Ovary (tissue), 10 donors: ENCODE measurements at places on chromosomes 3 and 15. TPM values are rescaled to one million over a fixed set of nuclear protein-coding genes. Genes with fewer than 3 reads are reported as not detected.
A peak's percentile ranks its signal among the peaks of the same experiment; 100 is the strongest.

DNA sequence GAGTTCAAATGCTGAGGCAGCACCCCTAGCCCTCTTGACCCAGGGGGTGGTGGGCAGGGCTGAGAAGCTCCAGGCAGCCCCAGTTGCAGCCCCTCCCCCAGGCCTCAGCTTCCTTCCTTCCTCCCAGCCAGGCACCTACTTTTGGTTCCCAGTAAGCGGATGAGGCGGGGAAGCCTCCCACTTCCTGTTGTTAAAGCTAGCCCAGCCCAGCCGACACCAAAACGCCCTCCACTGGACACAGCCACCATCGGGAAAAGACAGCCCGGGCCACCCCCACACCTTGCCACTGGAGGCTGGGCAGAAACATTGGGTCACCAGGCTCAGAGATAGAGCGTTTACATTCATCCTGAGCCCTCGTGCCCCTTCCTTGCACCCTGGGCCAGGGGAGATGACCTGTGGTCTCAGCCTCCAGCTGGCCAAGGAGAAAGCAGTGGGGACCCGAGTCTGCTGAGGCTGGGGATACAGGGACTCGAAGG, 3.5 kb downstream of the DUSP7 start:
- H3K36me3 ChIP-seq, result no peaks in the 10 kb centered on the region
- peak overlapping the region; percentile 37 for H3K27ac ChIP-seq
- peak; percentile 79 for DNase-seq

- H3K27ac ChIP-seq, result no peak overlapping the region
- DNase-seq, result no peak
- no peak overlapping the region for H3K4me3 ChIP-seq
- no peaks in the 10 kb centered on the region for H3K4me1 ChIP-seq
- no peaks in the 10 kb centered on the region for H3K36me3 ChIP-seq
- H3K27me3 ChIP-seq, result no peaks in the 10 kb centered on the region
Measured at GRCh38 chr15:92377083-92377789, 16.4 kb upstream of the ST8SIA2 start.

DNA sequence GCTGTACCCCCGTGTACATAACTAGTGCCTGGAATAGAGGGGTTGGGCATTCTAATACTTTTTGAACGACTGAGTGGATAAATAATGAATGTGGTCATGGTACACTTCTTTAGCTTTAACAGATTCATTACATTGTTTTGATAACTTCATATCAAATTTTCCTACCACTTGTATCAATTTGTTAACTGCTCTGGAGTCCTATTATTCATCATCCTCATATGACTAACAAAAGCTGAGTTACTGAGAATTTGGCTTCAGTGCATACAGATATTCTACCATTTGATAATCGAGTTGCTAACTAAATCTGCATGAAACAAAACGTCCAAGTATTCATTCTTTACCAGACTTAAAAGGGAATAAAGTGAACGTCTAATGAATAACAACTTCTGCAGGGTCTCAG, 31.7 kb downstream of the FRMD5 start:
- DNase-seq, result no peak
- no peaks in the 10 kb centered on the region for H3K27me3 ChIP-seq
- no peaks in the 10 kb centered on the region for H3K36me3 ChIP-seq
- H3K4me1 ChIP-seq, result no peaks in the 10 kb centered on the region
- H3K27ac ChIP-seq, result no peak overlapping the region

- H3K27ac ChIP-seq, result no peak overlapping the region
- no peak overlapping the region for H3K4me3 ChIP-seq
- peaks cover 15% of the 10 kb centered on the region for H3K4me1 ChIP-seq
- no peak for DNase-seq
- no peaks in the 10 kb centered on the region for H3K27me3 ChIP-seq
Measured at GRCh38 chr15:80527961-80528360, 123.8 kb downstream of the ARNT2 start.

- H3K27ac ChIP-seq, result peak overlapping the region; percentile 49
- H3K4me1 ChIP-seq, result peaks cover 9% of the 10 kb centered on the region
- DNase-seq, result no peak
- H3K36me3 ChIP-seq, result no peaks in the 10 kb centered on the region
- H3K4me3 ChIP-seq, result no peak overlapping the region
- H3K27me3 ChIP-seq, result no peaks in the 10 kb centered on the region
Measured at GRCh38 chr3:192833177-192833890, 84.3 kb downstream of the MB21D2 start.

DNA sequence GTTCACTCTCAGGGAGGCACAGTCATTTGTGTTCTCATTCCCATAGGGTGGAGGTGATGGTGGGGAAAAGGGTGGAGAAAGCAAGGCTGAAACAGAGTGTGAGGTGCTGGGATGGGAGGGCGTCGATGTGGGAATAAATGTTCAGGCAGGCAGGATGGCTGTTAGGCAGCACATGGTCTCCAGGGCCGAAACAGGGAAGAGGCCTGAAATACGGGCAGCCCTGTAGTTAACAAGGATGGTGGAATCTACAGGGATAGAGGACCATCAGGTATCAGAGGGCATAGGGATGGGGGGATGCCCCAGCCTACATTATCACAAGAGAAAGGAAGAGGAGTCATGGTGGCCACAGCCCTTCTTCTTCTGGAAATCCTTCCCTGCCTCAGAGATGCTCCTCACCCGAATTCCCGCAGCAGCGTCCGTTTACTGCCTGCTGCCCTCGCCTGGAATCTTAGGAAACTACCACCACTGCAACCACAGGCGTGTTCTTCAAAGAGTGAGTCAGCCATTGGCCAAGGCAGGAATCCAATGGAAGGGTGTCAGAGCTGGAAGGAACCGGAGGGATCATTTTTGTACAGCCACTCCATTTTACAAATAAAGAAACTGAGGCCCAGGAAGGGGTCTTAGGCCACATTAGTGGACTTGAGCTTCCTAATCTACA, 49.7 kb upstream of the POMGNT2 start:
- no peaks in the 10 kb centered on the region for H3K27me3 ChIP-seq
- H3K27ac ChIP-seq, result no peak overlapping the region
- peaks cover 13% of the 10 kb centered on the region for H3K4me1 ChIP-seq
- no peaks in the 10 kb centered on the region for H3K36me3 ChIP-seq
- peak; percentile 80 for DNase-seq
- no peak overlapping the region for H3K4me3 ChIP-seq

DNA sequence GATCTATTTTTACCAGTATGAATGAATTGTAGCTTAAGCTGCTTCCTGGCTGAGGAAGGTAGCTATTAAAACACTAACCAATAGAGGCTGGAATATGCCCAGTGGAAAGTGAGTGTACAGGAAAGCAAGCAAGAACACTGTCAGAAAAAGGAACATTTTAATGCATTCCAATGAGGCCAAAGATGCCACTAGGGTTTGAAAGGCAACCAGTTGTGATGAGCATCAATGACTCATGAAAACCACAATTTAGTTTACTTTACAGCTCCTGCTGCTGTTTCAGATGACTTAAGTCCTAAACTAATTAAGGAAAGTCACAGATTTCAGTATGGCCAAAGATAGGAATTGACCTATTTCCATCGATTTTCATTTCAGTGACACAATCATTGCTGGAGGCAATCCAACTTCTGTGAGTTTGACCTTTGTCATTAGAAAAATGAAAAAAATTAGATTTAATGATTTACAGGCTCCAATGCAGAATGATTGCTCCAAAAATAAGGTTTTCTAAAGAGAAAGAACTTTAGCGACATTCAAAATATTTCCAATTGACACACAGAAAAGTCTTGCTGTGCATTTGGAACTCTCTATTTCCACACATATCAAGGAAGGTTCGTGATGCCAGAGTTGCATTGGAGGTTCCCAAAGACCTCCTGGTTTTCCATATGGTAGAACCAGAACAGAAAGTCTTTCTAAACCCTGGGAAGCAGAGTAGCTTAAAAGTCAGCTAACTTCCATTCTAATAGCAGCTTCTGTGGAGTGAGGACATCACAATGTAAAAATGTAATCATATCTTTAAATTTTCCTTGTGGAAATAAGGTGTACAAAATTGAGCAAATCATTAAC, 103.0 kb downstream of the SUCNR1 start:
- H3K27ac ChIP-seq, result no peak overlapping the region
- no peaks in the 10 kb centered on the region for H3K4me1 ChIP-seq
- no peak for DNase-seq
- H3K27me3 ChIP-seq, result no peaks in the 10 kb centered on the region
- no peak overlapping the region for H3K4me3 ChIP-seq

GRCh38 chr3:12139111-12139511, 19.6 kb downstream of the TIMP4 start:
- H3K4me3 ChIP-seq, result no peak overlapping the region
- no peaks in the 10 kb centered on the region for H3K36me3 ChIP-seq
- H3K27me3 ChIP-seq, result no peaks in the 10 kb centered on the region
- no peak overlapping the region for H3K27ac ChIP-seq

- no peak overlapping the region for H3K27ac ChIP-seq
- H3K4me3 ChIP-seq, result no peak overlapping the region
- H3K4me1 ChIP-seq, result peaks cover 11% of the 10 kb centered on the region
- H3K36me3 ChIP-seq, result no peaks in the 10 kb centered on the region
Measured at GRCh38 chr15:47820747-47821319, 103.5 kb downstream of the SEMA6D start.

GRCh38 chr15:26893351-26894065, 26.6 kb downstream of the GABRA5 start:
- no peak overlapping the region for H3K27ac ChIP-seq
- no peaks in the 10 kb centered on the region for H3K36me3 ChIP-seq
- no peak for DNase-seq
- no peaks in the 10 kb centered on the region for H3K4me1 ChIP-seq
- no peaks in the 10 kb centered on the region for H3K27me3 ChIP-seq

- H3K27me3 ChIP-seq, result no peaks in the 10 kb centered on the region
- no peak overlapping the region for H3K27ac ChIP-seq
- DNase-seq, result no peak
- no peak overlapping the region for H3K4me3 ChIP-seq
Measured at GRCh38 chr15:88072598-88073390, 183.7 kb downstream of the NTRK3 start.

NCKIPSD gene
- total RNA-seq, result 32.7 TPM

CTXN2 gene
- not detected for total RNA-seq

THRB gene
- total RNA-seq, result 2.2 TPM

CCDC54 gene
- total RNA-seq, result not detected

CD86 gene
- 3.5 TPM for total RNA-seq

FEM1B gene
- total RNA-seq, result 56.2 TPM
